ENCODE measurements at places on chromosomes 1 and 21.

DNA sequence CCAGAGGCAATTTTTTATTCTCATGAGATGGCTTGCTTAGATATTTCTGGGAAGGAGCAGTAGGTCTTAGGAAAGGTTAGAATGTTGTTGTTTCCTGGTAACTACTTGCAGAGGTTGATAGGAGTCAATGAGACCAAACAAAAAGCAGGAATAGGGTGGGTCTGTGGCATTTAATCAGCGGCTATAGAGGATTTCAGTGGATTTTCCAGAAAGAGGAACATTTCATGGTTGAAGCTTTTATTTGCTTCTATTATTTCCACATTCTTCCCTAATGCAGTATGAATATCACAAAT, 111.3 kb upstream of the PALMD start:
- DNase-seq: no peak

DNA sequence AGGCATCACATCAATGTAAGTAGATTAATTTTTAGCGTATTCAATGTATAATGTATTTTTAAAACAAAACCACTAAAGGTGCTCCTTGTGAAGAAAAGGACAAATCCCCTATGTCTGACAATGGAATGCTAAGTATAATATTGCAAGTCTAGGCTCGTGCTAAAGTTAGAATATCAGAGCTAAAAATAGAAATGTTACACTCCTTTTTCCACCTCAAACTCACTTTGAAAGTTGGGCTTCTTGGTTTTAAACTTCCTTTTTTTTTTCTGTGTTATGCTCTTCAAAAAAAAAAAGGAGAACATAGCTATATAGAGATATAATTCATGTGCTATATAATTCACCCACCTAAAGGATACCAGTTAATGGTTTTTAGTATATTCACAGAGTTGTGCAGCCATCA, 3.6 kb upstream of the SERBP1 start:
- no peak for DNase-seq

DNA sequence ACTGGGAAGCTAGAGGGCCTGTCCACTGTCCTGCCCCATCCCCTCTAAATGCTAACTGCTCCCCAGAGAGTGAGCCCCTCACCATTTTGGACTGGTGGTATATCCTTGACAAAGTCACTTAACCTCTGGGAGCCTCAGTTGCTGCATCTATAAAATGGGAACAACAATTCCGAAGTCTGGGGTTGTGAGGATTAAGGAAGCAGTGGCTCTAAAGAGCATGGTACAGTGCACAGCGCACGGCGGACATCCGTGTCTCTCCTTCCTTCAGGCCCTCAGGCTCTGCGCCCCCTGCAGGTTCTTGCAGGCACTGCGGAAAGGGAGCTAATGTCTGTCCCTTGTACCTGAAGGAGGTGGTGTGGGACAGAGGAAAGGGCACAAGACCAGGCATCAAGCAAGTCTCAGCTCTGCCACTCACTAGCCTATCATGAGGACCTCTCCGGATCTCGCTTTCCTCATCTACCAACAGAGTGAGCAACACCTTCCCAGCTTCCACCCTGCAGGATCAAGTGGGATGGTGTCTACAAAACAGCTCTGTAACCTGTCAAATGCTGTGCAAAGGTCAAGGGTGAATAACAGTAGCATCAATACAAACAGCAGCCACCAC, 20.1 kb downstream of the ECE1 start:
- no peak for DNase-seq

GRCh38 chr21:42883921-42884320, 4.6 kb upstream of the WDR4 start:
- no peak for DNase-seq

GRCh38 chr1:233343262-233343661, 15.7 kb downstream of the MAP3K21 start:
- no peak for DNase-seq

DNA sequence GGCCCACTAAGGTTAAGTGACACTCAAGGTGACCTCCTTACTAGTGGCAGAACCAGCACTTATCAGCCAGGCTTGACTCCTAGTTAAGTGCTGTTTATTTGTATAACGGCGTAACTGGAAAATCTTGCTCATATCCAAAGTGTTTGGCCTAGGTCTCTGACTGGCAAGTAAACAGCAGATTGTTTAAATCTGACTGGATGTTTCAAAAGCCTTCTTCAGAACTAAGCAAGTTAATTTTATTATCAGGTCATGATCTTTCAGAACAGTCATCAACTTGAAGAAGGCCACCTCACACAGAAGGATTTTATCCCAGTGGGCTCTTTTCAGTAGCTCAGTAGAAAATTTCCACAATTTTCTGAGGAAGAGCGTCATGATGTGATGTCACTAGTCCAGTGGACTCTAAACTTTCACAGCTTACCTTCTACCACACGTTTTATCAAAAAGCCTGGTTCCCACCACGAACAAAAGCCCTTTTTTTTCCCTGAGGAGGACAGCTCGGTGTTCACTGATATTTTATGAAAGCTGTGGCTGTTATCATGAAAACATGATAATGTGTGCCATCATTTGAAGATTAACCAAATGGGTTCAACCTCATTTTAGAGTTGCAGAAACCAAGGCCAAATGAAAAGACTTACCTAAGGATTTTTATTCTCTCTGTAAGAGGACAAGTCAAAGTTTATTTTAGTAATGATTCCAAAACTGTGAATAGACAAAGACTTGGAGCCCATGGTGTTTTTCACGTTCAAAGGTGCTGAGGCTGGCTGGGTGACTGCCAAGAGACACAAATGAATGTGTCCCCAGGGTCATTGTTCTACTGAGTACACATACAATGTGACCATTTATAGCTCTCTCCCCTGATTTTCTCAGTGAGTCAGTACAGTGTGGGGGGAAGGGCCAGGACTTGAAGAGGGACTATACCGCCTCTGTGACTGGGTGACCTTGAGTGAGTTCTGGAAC, 9.1 kb downstream of the SGIP1 start:
- DNase-seq: no peak

DNA sequence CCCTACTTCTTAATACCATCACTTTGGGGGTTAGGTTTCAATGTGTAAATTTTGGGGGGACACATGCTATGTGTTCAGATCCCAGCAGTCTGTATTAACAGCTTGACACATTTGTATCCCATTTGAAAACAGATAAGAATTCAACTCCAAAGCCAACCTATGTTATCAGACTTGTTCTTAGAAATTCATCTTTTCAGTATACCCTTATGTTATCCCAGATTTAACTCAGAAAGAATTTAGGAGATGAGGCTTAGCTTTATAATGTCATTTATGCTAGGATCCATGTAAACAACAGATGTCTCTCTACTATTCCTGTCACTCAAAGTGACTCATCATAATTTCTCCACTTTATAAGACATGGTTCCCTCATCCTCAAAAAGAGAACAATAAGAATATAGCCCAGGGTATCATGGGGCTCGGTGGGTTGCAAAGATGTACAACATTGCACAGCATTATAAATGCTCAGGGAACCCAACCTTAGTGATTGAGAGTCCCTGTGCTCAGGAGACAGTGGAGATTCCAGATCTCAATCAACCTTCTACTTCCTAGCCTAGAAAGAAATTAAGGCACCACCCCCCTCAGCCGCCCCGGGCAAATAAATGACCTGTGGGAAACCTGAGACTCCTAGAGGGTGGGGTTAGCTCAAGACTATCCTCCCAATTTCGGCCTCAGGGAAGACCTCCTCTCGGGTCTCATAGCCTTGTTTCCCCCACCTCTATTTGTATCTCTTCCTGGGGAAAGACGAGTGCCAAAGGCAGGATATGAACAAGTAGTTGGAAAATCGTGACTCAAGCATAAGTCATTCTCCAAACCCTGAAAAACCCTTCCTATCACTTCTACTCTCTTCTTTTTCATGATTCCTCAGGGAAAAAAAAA, 265.1 kb upstream of the CAMK1G start:
- no peak for DNase-seq

GRCh38 chr1:236534151-236534651, 10.4 kb downstream of the LGALS8 start:
- no peak for DNase-seq

DNA sequence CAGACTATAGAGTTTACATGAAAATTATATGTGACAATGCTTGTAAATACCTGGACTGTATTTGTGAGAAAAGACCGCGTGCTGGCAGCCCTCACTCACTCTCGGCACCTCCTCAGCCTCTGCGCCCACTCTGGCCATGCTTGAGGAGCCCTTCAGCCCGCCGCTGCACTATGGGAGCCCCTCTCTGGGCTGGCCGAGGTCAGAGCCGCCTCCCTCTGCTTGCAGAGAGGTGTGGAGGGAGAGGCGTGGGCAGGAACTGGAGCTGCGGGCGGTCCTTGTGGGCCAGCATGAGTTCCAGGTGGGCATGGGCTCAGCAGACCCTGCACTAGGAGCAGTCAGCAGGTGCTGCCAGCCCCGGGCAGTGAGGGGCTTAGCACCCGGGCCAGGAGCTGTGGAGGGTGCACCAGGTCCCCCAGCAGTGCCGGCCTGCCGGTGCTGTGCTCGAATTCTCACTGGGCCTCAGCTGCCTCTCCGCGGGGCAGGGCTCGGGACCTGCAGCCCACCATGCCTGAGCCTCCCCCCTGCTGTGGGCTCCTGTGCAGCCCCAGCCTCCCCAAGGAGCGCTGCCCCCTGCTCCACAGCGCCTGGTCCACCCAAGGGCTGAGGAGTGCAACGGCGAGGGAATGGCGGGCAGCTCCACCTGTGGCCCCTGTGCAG, 482.5 kb downstream of the AGBL4 start:
- no peak for DNase-seq

DNA sequence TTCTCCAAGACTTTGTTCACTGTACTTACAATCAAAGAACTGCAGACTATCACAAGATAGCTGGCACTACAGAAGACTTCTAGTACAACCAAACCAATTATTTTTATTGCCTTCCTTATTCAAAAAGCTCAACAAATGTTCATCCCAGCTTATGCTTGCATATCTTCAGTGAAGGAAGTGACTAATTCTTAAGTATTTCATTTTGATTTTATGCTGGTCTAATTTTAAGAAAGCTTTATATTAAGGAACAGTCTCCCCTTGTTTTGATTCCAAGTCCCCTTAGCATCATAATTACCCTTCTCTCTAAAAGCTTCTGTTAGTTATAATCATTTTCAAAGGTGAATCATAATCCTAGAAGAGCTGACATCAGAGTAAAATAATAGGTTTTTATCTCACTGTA, 132.9 kb downstream of the LRRIQ3 start:
- no peak for DNase-seq

- no peak for DNase-seq
Observed at GRCh38 chr1:147351140-147351835, 108.8 kb downstream of the CHD1L start.

GRCh38 chr1:94623560-94624148, 82.1 kb upstream of the F3 start:
- DNase-seq: no peak

Measured in esophagus squamous epithelium (tissue), 5 donors.